Effector memory CD4-positive, alpha-beta T cell (primary cell): ENCODE measurements at places on chromosomes 3 and 15.
A peak's percentile ranks its signal among the peaks of the same experiment; 100 is the strongest.

DNA sequence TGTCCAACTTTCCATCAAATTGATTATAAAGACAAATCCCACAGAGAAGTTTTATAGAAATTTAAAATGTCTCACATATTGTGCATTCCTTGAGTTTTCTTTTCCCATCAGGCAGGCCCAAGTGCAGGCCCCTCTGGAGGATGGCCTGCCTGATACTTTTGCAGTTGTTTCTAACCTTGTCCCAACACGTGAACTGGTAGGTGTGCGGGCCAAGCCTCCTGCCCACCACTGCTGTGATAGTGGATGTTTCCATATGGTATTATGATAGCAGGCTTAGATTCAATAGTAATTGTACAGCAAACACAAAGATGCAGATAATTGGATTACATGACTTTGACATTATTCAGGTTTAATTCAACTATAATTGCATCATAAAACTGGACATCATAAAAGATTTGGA lies 1.4 kb downstream of the P2RY12 start:
- no peak for DNase-seq

GRCh38 chr3:128987302-128988100 lies 6.4 kb downstream of the CFAP92 start:
- no peak for DNase-seq

DNA sequence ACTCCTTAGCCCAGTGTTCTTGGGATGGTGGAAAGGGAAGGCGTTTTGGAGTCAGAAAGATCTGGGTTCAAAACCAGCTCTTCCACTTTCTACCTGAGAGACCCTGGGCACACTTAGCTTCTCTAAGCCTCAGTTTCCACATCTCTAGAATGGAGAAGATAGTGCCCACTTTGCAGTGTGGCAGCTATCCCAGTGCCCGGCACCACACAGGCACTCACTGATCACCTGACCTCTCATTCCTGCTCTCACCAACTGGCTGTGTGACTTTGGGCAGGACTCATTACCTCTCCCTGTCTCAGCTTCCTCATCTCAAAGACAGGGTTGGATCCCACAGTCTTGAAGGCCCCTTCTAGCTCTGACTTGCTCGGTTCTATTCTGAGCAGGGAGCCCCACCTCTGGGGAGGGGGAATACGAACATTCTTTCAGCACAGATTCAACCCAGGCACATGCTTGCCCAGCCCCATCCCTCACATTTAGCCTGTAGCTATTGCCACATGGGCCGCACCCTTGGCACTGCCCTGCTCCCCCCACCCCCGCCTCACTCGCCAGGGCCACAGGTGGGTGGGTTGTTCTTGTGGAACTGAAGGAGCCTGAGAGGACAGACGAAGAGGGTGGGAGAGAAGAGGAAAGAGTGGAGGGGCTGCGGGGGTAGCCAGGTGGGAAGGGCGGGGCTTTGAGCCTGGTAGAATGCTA lies 39.2 kb downstream of the EPHB3 start:
- DNase-seq, result no peak

DNA sequence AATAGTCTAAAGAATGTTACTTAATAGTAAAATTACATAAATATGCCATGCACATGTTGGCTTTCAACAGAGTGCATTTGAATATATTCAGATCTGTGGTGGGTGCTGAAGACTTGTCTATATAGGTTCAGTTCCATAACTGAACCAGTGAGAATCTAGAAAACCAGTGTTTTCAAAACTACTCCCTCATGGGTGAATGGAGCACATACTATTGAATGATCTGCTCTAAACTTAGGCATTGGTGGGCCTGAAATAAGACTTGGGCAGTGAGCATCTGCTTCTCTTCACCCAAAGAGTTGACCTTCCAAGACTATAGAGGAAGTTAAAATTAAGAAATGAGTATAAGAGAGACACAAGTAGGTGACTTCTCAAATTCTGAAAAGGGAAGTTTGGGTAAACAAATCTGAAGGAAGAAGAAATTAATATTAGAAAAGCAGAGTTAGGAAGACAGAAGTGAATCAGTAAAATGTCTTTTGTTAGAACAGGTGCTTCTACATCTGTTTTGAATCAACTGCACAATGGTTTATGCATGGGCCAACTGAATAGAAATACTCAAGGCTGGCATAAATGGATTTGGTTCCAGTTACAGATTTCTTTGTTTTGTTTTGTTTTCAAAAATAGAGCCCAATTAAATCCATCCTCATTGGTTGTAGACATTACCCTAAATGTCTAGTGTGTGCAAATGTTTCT lies 19.3 kb downstream of the ALCAM start:
- DNase-seq, result no peak

- no peak for DNase-seq
Measured at GRCh38 chr3:189588070-189588469, 43.1 kb upstream of the TP63 start.

DNA sequence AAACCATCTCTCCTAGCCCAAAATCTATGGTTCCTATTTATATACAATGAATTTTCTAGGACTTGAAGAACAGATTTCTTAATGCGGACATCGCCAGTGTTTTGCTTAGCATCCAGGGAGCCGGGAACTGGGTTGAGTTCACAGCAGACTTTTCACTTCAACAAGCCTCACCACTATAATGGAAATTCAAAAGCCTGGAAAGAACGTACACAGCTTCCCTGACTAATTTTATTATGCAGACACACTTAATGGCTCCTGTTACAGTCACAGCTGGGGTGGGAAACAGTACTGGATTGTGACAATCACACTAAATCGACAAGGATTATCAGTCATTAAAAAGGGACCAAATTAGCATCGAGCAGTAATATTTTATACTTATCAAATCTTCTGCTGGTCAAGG lies 129.2 kb upstream of the BNIP2 start:
- no peak for DNase-seq

GRCh38 chr3:40179016-40179415 lies 130.5 kb upstream of the EIF1B start:
- DNase-seq, result peak; percentile 31

- no peak for DNase-seq
Measured at GRCh38 chr3:197353867-197354567, 55.6 kb upstream of the DLG1 start.

DNA sequence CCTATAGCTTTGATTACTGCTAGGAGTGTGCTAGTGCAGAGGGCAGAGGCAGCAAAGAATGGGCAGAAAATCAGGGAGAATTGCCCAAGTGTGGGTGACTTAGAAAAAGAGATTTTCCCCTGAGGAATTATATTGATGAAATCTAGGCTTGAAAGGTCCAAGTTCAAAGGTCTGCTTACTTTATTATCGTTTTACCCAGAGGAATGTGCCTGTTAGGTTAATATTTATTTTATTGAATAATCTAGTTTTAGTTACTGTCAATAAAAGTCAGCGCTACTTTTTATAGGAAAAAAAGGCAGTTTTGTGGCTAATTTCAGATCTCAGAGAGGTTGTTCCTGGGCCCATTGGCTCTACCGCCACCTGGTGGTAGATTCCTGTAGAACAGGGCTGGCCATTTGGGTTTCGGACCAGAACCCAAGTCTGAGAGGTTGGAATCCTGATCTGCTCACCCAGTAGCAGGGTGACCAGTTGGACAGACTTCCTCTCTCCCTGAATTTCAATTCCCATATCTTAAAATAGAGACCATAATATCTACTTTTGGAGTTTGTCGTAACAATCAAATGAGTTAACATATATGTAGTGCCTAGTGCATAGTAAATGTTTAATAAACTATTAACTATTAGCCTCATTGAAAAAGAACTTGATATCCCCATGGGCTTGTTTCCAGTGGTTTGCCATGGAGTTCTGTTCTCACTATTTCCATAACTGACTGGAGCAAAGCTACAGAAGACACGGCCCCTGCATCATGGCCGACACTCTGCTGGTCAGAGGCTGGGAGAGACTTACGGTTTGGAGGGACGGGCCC lies 62.7 kb upstream of the ZNF148 start:
- DNase-seq, result peak; percentile 7

GRCh38 chr15:88981244-88982215 lies 68.4 kb upstream of the MFGE8 start:
- DNase-seq, result no peak

DNA sequence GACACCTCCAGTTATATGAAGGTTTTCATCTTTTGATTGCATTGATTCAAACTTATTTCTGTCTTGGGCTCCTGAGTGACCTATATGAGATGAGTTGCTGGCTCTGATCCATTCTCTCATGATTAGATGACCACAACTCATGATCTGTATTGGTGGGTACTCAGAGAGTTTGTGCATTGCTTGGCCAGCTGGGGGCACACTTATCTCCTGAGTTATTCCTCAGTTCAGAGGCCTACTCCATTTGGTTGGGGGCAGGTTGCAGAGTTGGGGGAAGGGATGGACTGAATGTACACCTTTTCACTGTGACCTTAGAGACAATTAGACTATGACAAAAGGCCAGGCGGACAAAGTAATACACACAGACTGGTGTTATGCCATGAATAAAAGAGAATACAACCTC lies 166.2 kb upstream of the SEMA6D start:
- no peak for DNase-seq

DNA sequence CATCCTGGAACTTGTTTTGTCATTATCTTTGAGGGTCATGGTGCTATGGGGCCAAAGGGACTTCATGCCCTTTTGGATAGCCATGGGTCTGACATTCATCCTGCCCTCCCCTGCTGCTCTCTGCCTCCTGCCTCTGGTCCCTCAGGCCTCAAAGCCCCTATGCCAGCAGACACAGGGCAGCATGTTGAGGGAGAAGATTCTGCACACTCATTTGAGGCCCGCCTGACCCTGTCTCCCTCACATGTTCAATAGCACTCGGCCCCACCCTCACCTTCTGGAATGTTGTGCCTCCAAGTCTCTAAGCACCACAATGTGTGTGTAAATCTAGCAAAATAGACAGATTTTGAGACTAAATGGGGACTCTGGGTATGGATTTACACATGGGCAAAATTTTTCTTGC lies 178.7 kb upstream of the ANKRD28 start:
- DNase-seq, result no peak

DNA sequence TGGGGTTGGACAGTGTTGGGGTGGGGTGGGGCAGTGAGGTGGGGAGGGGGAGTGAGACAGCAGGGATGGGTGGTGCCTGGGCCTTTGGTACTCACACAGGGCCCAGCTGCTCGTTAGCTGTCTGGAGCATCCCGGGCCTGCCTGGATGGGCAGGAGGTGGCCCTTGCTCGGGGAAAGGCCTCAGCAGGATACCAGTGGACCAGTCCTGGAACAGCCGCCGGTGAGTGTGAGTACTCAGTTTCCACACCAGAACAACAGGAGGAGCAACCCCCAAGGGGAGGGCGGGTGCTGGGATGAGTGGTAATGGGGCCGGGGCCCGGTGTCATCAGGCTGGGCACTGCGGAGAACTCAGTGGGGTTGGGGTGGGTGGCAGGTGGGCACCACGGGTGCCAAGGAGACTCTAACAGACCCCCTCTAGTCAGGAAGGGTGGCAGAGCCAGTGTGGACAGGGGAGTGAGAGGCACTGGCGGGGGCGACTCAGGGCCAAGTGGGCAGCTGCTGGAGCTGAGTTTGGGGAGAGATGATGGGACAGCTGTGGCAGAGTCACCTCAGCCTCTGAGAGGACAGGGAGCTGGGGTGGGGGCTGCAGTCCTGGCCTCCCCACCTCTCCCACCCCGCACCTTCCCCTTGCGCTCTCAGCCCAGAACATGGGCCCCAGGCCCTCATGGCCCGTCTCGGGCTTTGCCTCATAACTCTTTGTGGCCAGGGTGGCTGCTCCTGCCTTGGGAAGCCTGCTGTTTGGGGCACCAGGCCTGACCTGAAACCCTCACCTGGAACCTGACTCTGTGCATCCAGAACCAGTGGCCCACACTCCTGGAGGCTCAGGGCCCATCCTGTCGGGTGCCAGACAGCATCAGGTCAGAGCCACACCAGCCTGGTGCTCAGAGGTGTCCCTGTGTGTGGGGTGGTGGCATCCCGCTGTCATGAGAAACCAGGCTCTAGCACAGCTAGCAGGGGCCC lies 52.1 kb upstream of the PRR23E start:
- no peak for DNase-seq

DNA sequence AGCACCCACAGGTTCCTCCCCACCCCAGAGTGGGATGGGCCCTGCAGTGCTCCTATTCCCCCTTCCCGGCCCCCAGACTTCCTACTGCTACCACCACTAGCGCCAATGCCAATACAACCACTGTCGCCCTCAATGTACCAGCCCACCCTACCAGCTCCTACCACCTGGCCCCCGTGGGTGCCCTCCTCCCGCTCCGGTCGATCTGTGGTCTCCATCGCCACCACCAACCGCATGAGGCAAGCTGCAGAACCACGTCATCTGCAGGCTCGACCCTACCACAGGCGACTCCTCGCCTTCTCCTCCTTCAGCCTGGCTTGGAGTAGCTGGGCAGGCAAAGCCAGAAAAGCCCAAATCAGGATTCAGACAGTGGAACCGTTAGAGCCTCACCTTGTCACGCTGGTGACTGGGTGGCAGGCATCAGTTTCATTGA lies 179.3 kb downstream of the POTEB3 start:
- DNase-seq, result no peak
